ENCODE measurements at places on chromosomes 12 and 14. TPM values are rescaled to one million over a fixed set of nuclear protein-coding genes. Genes with fewer than 3 reads are reported as not detected.

GRCh38 chr12:127981875-127982274, 285.1 kb upstream of the TMEM132C start:
- no peak for DNase-seq

- DNase-seq = no peak
Measured at GRCh38 chr14:60515511-60516289, 6.8 kb downstream of the SIX6 start.

DNA sequence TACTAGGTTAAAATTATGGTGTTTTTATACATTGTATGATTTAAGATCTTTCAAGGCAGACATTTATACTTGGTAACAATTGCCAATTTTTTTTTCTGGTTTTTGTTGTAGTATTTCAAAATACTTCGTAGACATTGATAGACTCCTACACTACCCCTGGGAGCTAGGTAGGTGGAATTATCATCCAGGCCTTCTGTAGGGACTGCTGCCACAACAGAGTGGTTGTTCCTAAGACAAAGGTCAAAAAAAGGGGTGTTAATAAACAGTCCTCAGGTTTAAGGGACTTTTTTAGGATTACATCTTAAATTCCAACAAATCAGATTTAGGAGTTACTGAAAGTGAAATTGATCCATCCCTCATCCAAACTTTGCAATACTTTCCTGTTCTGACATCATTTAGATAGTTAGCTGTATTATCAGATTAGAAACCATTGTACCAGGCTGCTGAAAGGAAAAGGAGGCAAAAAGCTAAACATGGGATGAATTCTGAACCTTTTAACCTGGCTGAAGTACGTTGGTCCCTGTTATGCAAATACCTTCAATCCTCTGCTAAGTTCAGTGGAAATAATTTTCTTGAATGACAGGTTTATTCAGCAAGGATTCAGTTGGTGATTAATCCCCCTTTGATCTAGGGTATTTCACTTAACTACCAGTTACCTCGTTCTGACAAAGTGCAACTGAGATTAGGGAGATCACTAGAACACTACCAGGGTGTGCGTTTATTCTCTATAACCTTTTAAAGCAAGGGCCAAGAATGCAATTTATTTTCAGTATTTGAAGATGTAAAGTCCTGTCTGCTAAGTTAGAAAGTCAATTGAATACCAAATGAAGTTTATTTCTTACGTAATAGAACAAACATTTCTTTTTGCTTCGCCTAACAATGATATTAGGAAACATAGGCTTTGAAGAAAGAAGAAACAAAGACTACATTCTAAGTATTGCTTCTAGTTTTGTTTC, 23.2 kb downstream of the AP5M1 start:
- DNase-seq = no peak

DNA sequence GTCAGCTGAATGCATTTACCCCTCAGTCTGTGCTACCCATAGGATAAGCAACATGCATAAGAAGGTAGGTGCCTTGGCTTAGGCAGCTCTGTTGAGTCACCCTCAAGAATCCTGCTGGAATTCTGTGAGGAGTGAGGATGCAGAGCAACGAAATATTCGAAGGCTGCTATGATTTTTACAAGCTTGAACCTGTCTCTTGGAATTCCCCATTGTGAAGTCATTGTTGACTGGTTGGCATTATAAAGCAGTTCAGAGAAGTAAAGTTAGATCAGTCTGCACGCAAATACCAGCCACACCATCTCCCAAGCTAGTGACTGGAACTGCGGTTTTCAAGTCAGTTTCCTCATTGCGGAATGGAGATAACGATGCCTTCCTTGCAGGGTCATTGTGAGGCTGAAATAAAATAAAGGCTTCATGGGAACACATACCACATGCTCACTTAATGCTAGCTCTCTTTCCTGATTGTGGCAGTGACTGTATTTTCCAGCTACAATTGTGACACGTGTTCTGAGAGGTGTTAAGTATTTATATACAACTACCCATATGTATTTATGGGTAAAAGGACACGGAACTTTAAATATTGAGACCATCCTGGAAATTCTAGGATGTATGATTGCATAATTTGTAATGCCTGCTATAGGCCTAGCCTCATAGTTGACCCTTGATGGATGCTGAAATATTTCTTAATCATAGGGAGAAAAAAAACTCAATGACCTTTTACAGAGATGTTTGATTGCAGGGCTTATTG, 96.7 kb downstream of the ETV6 start:
- DNase-seq = no peak

DNA sequence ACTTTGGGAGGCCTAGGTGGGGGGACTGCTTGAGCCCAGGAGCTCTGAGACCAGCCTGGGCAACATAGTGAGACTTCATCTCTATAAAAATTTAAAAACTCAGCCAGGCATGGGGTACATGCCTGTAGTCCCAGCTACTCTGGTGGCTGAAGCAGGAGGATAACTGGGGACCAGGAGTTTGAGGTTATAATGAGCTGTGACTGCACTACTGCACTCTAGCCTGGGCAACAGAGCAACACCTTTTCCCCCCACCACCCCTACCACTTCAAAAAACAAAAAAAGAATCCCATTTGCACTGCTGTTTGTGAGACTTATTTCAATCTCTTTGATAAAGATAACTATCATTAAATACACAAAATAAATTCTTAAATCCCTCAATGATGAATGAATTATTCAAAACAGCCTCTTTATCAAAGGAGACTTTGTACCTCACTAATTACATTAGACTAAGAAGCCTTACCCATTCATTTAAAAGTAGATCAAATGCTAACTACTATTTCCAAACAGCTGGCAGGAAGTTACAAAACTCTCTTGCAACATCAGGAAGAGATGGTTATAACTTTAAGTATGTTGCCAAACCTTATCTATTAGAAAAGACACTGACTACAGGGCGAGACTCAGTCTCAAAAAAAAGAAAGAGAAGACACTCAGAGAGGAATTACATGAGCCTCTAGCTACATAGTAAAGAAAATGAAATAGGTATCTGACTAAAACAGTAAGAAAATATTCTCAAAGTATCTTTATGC, 14.7 kb downstream of the BLTP3B start:
- no peak for DNase-seq

- no peak for DNase-seq
Measured at GRCh38 chr14:55600784-55601561, 21.0 kb downstream of the KTN1 start.

DNA sequence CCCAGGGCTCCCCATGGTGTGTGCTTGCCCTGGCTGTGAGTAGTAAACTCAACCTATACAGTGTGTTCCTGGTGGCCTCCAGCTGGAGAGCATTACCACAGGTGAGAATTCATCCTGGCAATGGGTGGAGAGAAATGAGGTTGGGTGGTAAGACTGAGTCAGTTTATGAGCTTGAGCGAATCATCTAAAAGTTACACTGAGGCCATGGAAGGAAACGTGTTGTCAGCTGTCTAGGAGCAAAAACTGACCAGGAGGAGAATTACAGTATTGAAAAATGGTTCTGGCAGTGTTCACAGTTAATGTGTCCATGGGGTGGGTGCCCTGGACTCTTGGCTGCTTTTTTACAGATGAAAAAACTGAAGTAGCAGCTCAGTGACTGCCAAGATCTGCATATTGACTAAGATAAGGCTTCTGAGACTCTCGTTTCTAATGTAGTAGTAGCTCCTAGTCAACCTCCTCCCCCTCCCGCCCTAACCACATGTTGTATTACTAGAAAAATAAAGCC, 202.0 kb upstream of the AMIGO2 start:
- DNase-seq = no peak

DNA sequence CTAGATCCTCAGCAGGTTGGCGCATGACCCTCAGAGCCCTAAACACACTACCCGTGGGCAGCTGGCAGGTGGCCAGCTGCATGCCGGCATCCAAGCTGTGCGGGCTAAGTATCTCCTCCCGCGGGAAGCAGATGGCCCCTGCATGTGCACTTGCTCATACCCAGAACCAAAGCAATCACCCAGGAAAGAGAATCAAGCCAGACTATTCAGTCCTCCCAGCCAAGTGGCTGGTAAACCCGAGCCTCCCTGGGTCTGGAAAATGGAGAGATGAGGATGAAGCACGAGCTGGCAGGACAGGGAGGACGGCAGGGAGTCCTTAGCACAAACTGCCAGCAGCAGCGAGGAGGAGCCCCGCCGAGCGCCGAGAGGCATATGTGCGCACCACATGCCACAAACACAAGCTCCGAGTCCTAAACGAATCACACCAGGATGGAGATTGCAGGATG, 139.7 kb downstream of the RIMBP2 start:
- no peak for DNase-seq

DNA sequence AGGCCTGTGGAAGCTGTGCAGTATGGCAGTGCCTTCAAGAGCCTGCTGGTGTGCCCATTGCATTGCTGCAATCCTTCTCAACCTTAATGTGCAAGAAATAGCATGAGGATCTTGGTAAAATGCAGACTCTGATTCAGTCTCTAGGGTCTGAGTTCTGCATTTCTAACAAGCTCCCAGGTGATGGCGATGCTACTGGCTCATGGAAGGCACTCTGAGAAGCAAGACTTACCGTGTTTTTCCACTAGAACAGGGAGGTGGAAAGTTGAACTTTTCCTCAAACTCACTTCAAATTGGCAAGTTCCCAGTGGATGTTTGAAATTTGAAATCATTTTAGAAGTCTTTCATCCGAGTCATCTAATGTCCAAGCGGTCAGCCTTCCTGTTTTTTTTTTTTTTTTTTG, 55.5 kb downstream of the MYRFL start:
- DNase-seq = no peak

DNA sequence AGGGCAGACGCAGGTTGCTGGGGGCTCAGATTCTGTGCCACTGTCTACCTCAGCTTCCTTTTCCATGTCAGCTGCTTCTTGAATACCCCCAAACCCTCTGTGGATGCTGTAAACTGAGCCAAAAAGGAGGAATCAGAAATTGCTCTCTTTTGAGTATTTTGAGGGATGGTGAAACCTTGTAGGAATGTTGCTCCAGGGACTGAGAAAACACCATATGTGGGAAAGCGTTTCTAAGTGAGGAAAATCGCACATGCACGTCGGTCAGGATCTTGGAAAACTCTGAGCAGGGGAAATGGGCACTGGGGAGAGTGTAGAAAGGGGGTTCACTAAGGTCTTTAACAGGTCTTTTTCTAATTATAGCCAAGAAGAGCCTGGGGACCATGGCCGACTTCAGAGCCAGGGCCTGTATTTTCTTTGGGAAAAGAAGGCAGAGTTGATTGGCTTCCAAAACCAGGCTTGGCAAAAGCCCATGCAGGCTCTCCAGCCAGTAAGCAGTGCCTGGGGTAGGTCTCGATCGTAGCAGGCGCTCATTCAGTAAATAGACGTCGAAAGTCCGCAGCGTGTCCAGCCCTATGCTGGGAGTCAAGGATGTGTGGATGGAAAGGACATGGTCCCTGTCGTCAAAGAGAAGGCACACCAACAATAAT, 58.0 kb downstream of the NTF3 start:
- no peak for DNase-seq

DNA sequence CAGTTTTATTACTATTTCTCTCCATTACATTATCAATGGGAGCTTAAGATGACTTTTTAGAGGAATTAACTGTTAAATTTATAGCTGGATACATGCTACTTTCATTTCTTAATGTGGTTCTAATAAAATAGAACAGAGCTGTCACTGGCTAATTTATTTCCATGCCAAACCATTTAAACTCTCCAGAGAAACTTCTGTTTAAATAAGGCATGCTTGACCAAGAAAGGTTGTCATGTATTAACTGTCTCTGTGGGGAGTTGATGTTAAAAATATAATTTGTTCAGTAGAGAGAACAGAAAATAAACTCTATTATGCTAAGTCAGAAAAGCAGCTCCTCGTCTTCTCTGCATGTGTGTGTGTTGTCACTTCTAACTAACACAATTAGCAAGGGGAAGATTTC, 447.4 kb downstream of the SLC16A7 start:
- no peak for DNase-seq

DNA sequence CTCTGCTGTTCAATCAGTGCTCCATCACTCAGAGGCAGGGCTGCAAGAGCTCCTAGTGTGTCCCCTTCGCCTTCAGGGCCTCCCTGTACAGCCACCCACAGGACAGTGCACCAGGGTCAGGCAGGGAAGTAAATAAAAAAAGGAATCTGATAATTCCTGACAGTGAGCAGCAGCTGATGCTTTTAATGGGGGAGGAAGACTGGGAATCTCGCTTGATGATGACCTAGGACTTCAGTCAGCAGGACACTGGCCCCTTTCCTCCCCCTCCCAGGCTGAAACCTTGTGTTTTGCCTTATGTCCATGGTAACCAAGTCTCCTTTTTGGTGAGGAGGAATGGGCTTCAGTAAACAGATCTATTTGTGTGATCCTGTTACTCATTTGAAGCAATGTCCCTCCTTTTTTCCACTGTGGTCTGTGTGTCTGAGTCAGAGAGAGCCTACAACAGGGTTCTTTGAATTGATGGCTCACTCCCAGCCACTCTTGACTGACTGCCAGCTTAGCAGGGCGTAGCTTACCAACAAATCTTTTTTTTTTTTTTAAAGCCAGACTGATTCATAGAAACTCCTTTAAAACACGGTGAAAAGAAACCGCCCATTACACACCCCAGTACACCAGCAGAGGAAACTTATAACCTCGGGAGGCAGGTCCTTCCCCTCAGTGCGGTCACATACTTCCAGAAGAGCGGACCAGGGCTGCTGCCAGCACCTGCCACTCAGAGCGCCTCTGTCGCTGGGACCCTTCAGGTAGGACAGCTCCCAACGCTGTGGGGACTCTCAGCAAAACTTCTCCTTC, at the start of gene EMP1:
Gene EMP1 (plus strand): TSS at position 597 of the 792 bp plus-strand sequence. CDS start 14,785 bp downstream, outside the sequence.
- peak; percentile 88 for DNase-seq

- DNase-seq = no peak
Measured at GRCh38 chr12:125983784-125984500, 918.7 kb downstream of the AACS start.

GRCh38 chr12:119446459-119446858, 111.9 kb downstream of the CCDC60 start:
- no peak for DNase-seq

DNA sequence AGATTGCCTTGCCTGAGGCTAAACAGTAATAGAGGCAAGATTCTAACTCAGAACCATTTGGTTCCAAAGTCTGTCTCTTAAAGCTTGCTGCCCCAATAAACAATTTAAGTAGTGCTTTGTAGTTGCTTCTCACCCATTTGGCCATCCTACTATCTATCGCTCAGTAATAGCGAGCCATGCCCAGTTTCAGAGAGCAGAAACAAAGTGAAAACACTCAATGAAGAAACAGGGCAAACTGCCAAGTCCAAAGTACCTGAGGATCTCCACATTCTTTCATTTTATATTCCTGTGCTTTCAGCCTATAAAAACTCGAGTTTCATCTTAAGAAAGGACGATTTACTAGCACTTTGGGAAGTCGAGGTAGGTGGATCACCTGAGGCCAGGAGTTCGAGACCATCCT, 103.3 kb upstream of the BBS10 start:
- DNase-seq = no peak

DNA sequence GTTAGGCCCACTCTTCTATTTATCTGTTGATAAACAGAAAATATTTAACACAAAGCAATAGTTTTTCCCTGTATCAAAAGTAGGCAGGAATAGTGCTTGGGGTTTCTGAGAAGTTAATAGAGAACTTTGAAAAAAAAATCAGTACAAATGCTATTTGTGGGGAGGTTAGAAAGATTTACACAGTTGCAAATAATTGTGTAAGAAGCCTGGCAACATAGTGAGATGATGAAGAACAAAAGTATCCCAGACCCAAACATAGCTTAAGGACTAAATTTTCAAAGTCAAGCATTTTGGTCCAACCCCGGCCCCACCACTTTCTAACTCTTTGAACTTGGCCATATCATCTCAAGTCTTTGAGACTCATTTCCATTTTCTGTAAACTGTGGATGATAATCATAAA, 687.5 kb upstream of the TMEM132C start:
- DNase-seq = no peak

Gene CTSG
- total RNA-seq = not detected

Gene ACOT4
- 1.2 TPM for total RNA-seq

Gene DTX3
- 7.0 TPM for total RNA-seq

Gene GPRC5D
- total RNA-seq = not detected

Gene VRTN
- total RNA-seq = not detected

Gene TOMM20L
- total RNA-seq = not detected

Gene FERMT2
- total RNA-seq = 75.9 TPM

All from gastrocnemius medialis (tissue), 4 donors.